ENCODE measurements at places on chromosomes 6 and 20.

DNA sequence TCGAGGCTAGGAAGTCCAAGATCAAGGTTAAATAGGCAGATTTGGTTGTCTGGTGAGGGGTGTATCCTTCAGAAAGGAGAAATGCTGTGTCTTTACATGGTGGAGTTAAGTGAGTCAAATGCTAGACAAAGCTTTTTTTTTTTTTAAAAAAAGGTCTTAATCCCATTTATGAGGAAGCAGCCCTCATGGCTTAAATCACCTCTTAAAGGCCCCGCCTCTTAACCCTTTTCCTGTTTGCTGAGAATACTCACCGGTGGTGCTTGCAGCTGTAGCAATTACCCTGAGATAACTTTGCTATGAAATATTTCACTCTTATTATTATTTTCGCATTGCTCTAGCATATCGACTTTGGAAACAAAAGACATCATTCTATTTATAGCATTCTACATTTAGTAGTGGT, 30.8 kb downstream of the FBXO30 start:
- no peak for DNase-seq

DNA sequence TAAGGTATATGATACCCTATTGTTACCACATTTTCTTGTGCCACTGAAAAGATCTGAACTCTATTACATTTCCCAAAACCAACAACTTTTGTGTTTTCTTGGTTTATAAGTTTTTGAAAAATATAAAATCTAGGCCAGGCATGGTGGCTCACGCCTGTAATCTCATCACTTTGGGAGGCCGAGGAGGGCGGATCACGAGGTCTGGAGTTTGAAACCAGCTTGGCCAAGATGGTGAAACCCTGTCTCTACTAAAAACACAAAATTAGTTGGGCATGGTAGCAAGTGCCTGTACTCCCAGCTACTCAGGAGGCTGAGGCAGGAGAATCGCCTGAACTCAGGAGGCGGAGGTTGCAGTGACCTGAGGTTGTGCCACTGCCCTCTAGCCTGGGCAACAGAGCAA, 34.3 kb downstream of the SAMHD1 start:
- no peak for DNase-seq

DNA sequence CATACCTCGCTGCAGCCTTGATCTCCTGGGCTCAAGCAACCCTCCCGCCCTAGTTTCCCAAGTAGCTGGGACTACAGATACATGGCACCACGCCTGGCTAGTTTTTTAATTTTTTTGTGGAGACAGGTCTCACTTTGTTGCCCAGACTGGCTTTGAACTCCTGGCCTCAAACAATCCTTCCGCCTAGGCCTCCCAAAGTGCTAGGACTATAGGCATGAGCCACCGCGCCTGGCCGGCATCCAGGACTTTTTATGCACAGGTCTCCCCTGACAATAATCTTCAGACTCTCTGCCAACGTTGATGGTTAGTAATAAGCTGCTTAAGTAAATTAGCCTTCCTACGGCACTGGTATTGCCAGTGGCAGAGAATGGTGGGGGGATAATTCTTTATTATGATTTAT, 110.5 kb upstream of the MTHFD1L start:
- no peak for DNase-seq

DNA sequence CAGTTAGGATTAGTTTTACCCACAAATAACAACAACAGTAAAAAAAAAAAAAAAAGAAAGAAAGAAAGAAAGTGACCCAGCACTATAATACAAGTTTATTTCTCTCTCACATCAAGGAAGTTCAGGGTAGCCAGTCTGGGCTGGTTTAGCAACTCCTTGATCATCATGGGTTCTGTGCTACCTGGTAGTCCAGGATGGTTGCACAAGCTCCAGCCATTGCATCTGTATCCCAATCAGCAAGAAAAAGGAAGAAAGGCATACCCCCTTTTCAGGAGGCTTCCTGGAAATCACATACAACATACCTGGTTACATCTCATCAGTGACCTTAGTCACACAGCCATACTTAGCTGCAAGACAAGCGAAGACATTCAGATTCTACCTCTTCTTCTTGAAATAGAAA, 128.5 kb downstream of the MTHFD1L start:
- DNase-seq, result no peak

DNA sequence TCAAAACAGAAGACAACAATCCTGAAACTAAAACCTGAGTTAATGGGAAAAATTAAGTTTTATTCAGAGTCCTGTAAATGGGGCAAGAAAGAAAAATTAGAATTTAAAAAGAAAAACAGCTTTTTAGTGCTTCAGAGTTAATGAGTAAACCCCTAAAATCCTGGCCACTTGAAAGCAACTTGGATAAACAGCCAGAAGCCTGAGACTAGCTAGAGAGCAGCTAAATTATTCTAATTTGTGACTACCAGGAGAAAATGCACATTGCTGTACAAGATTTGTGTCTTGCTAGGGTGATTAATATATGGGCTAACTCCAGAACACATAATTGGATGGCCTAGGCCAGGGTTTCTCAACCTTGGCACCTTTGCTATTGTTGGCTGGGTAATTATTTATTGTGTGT, 62.4 kb upstream of the ARG1 start:
- no peak for DNase-seq

- DNase-seq, result no peak
These were observed 134.3 kb upstream of the MAN1A1 start for GRCh38 chr6:119483908-119484307.
